ENCODE measurements at places on chromosomes 1 and 21.

GRCh38 chr1:10830961-10831668 lies 34.7 kb upstream of the CASZ1 start:
- H3K36me3 ChIP-seq: no peaks in the 10 kb centered on the region
- no peak overlapping the region for H3K4me3 ChIP-seq
- no peak overlapping the region for H3K27ac ChIP-seq
- H3K27me3 ChIP-seq: peaks cover 31% of the 10 kb centered on the region
- DNase-seq: no peak

GRCh38 chr1:45325851-45326506 lies 716 bp upstream of the HPDL start:
- H3K4me1 ChIP-seq: peaks cover 20% of the 10 kb centered on the region
- peaks cover 3% of the 10 kb centered on the region for H3K36me3 ChIP-seq
- no peak for DNase-seq
- H3K27me3 ChIP-seq: no peaks in the 10 kb centered on the region

DNA sequence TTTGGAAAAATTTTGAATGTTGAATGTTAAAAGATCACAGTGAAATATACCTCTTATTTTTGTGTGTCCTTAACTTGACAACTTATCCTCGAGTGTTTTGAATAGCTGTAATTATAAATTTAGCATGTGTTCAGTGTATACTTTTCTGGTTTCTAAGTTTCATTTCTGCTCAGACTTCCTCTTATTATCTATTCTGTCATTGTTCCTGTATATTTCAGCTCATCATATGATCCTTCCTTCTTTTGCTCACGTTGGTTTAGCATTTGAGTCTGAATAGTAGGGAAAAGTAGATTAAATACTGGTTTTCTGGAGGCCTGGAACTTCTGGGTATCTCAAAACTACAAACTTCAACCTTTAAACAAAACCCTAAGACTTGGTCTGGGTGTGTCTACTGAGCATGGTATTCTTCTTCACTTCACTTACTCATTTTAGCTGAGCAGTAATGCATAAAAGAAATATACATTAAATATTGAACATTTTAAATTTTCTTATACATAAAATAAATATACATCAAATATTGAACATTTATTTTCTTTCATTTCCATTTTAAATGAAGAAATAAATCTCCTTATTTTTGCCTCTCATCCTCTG lies 3.3 kb upstream of the ATP6V1G3 start:
- peaks cover 36% of the 10 kb centered on the region for H3K4me1 ChIP-seq
- H3K4me3 ChIP-seq: no peak overlapping the region
- peak overlapping the region; percentile 70 for H3K27ac ChIP-seq
- no peaks in the 10 kb centered on the region for H3K27me3 ChIP-seq

GRCh38 chr1:217076902-217077301 lies 353.7 kb upstream of the ESRRG start:
- H3K27me3 ChIP-seq: no peaks in the 10 kb centered on the region
- H3K36me3 ChIP-seq: no peaks in the 10 kb centered on the region
- no peak overlapping the region for H3K4me3 ChIP-seq
- no peak for DNase-seq
- no peaks in the 10 kb centered on the region for H3K4me1 ChIP-seq

GRCh38 chr1:154621875-154622274 lies 13.9 kb upstream of the ADAR start:
- H3K27me3 ChIP-seq: no peaks in the 10 kb centered on the region
- H3K4me1 ChIP-seq: peaks cover 26% of the 10 kb centered on the region
- no peak for DNase-seq
- H3K4me3 ChIP-seq: no peak overlapping the region
- H3K27ac ChIP-seq: no peak overlapping the region

- peaks cover 80% of the 10 kb centered on the region for H3K27me3 ChIP-seq
- H3K4me1 ChIP-seq: no peaks in the 10 kb centered on the region
- no peak overlapping the region for H3K4me3 ChIP-seq
Observed at GRCh38 chr1:207659545-207660153, 14.7 kb downstream of the CR1L start.

DNA sequence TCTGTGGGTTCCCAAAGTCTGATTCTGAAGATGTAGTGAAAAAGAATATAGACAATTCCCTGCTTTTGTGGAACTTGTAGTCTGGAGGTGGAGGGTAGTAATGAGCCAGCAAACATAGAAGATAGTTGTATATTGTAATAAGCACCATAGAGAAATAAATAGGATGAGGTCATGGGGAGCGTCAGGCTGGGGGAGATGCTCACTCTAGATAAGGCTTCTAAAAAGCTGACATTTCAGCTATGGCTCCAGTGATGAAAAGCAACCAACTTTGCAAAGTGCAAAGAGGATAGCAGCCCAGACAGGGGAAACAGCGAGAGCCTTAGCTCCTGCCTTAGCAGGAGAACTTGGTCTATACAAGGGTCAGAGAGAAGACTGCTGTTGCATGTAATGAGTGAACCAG lies 98.0 kb upstream of the RALGPS2 start:
- DNase-seq: no peak
- no peaks in the 10 kb centered on the region for H3K36me3 ChIP-seq
- H3K27me3 ChIP-seq: peaks cover 18% of the 10 kb centered on the region
- no peak overlapping the region for H3K4me3 ChIP-seq

DNA sequence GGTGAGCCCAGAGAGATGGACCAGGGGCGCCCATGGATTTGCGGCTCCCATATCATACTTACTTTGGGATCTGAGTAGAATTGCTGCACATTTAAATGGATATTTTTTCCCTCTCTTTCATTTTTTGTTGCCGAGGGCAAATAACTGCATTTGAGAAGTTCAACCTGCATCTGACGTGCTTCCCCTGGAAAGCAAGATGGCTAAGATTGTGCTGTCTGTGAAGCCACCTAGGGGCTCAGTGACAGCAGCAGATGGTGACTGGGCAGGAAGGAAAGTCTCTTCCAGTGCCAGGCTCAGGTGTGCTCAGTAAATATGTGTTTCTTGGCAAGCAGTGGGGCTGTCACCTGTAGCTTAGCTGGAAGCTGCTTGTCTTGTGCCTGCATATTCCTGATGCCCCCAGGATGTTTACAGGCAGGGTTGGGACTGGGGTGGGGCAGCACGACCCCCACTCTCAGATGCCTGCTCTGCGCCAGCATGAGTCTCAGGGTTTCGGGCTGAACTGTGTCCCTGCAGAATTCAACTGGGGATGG lies 59.8 kb upstream of the ETV3 start:
- no peak overlapping the region for H3K4me3 ChIP-seq
- peaks cover 35% of the 10 kb centered on the region for H3K27me3 ChIP-seq
- H3K4me1 ChIP-seq: peaks cover 8% of the 10 kb centered on the region
- no peaks in the 10 kb centered on the region for H3K36me3 ChIP-seq
- H3K27ac ChIP-seq: no peak overlapping the region
- no peak for DNase-seq

- H3K4me3 ChIP-seq: no peak overlapping the region
- DNase-seq: no peak
- H3K27ac ChIP-seq: no peak overlapping the region
- peaks cover 4% of the 10 kb centered on the region for H3K36me3 ChIP-seq
- no peaks in the 10 kb centered on the region for H3K27me3 ChIP-seq
- H3K4me1 ChIP-seq: peaks cover 13% of the 10 kb centered on the region
Observed at GRCh38 chr1:173223031-173223380, 15.9 kb upstream of the TNFSF4 start.

GRCh38 chr1:207868251-207868773 lies 42.6 kb downstream of the CD34 start:
- H3K4me1 ChIP-seq: peaks cover 78% of the 10 kb centered on the region
- no peak for DNase-seq
- no peaks in the 10 kb centered on the region for H3K27me3 ChIP-seq

DNA sequence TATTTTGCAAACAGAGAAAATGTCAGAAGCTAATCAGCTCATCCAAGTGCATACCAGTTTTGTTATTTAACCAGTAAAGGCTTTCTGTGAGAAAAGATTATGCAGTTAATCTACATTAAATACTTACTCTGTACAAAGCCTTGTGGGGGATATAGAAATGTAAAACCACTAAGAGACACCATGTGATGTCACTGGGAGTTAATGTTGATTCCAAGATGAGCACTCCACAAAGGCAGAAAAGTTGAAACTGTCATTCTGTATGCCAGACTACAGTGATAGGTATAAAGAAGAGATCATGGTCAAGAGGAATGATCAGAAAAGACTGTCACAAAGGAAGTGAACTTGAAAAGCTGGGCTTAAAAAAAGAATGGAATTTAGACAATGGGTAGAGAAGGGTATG lies 100.3 kb upstream of the SGIP1 start:
- no peak for DNase-seq
- H3K36me3 ChIP-seq: no peaks in the 10 kb centered on the region
- no peak overlapping the region for H3K4me3 ChIP-seq
- peaks cover 10% of the 10 kb centered on the region for H3K4me1 ChIP-seq
- no peaks in the 10 kb centered on the region for H3K27me3 ChIP-seq

- DNase-seq: no peak
- no peak overlapping the region for H3K4me3 ChIP-seq
- H3K4me1 ChIP-seq: no peaks in the 10 kb centered on the region
- no peaks in the 10 kb centered on the region for H3K27me3 ChIP-seq
Observed at GRCh38 chr1:239763850-239764249, 327.8 kb upstream of the FMN2 start.

GRCh38 chr1:190250368-190250767 lies 227.3 kb downstream of the BRINP3 start:
- H3K4me1 ChIP-seq: no peaks in the 10 kb centered on the region
- H3K4me3 ChIP-seq: no peak overlapping the region
- H3K27ac ChIP-seq: no peak overlapping the region
- H3K27me3 ChIP-seq: no peaks in the 10 kb centered on the region
- DNase-seq: no peak

DNA sequence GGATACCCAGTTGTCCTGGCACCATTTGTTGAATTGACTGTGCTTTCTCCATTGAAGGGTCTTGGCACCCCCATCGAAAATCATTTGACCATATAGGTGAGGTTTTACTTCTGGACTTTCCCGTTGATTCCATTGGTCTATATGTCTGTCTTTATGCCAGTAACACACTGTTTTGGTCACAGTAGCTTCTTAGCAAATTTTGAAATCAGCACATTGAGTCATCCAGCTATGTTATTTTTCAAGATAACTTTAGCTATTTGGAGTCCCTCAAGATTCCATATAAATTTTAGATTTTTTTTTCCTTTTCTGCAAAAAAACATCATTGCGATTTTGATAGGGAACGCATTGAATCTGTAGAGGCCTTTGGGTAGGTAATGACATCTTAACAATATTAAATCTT lies 235.6 kb downstream of the SMYD3 start:
- H3K27ac ChIP-seq: no peak overlapping the region
- H3K4me1 ChIP-seq: peaks cover 5% of the 10 kb centered on the region
- no peaks in the 10 kb centered on the region for H3K27me3 ChIP-seq
- H3K36me3 ChIP-seq: peaks cover 1% of the 10 kb centered on the region
- DNase-seq: no peak

GRCh38 chr1:210496063-210496462 lies 167.4 kb downstream of the HHAT start:
- no peaks in the 10 kb centered on the region for H3K27me3 ChIP-seq
- H3K27ac ChIP-seq: no peak overlapping the region
- no peaks in the 10 kb centered on the region for H3K4me1 ChIP-seq
- no peaks in the 10 kb centered on the region for H3K36me3 ChIP-seq
- DNase-seq: no peak

- H3K4me1 ChIP-seq: peaks cover 35% of the 10 kb centered on the region
- H3K27ac ChIP-seq: no peak overlapping the region
- H3K4me3 ChIP-seq: no peak overlapping the region
- no peaks in the 10 kb centered on the region for H3K27me3 ChIP-seq
Observed at GRCh38 chr21:45126204-45126626, 51.8 kb downstream of the ADARB1 start.

GRCh38 chr1:81470275-81470674 lies 330.5 kb upstream of the ADGRL2 start:
- no peak for DNase-seq
- peaks cover 1% of the 10 kb centered on the region for H3K36me3 ChIP-seq
- no peaks in the 10 kb centered on the region for H3K27me3 ChIP-seq

DNA sequence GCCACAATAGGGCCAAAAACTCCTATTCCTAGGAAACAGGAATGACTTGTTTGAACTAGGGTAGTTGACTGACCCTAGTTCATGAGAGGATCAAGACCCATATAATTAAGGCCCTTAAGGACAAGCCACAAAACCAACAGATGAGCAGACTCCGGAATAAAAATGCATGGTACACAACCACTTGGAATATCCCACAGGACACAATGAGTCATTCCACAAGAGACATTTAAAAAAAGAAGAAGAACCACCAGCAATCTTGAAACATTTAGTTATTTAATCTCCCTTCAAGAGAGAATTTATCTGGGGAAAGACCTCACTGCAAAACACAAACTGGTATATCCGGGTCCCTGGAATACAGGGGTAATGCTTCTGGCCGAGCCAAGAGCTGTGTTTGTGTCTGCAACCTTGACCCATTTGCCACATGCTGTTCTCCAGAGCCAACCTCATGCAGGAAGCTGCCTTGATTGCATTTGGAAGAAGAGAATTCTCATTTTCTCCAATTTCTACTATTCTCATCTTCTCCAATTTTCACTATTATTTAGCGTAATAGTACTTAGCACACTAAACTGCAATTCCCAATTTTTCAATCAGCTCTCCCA lies 135.5 kb downstream of the TGFBR3 start:
- H3K27ac ChIP-seq: peak overlapping the region; percentile 29
- peaks cover 63% of the 10 kb centered on the region for H3K4me1 ChIP-seq
- H3K27me3 ChIP-seq: no peaks in the 10 kb centered on the region
- peaks cover 17% of the 10 kb centered on the region for H3K36me3 ChIP-seq
- no peak for DNase-seq
- no peak overlapping the region for H3K4me3 ChIP-seq

DNA sequence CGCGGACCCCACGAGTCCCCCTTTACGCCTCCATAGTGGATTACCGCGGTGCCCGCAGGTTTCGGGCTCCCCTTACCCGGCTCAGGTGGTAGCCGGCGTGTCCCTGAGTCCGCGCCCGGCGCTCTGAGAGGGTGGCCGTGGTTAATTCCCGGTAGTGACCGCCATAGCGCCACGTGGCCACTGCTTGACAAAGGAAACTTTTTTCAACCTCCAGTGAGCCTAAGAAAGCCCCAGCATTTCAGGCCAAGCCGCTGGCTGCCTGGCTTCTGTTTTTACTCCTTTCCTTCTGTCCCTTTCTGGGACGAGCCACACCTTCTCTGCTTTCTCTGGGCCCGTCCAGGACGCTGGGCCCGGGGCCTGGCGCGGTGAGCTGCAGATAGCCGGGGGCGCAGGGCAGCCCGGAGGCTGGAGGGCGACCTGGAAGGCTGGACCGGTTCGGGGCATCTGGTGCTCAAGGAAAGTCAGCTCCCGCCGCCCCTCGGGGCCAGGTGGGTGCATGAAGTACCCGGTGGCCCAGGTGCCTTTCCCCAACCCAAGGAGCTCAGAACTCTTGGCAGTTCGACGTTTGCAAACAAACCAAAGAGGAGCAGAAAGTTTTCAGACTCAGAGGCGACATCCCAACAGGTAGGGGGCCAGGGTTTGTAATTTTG lies 540 bp upstream of the C1orf198 start:
- peak overlapping the region; percentile 82 for H3K27ac ChIP-seq
- no peak for DNase-seq
- peak overlapping the region; percentile 83 for H3K4me3 ChIP-seq
- H3K27me3 ChIP-seq: peaks cover 26% of the 10 kb centered on the region
- peaks cover 5% of the 10 kb centered on the region for H3K36me3 ChIP-seq

DNA sequence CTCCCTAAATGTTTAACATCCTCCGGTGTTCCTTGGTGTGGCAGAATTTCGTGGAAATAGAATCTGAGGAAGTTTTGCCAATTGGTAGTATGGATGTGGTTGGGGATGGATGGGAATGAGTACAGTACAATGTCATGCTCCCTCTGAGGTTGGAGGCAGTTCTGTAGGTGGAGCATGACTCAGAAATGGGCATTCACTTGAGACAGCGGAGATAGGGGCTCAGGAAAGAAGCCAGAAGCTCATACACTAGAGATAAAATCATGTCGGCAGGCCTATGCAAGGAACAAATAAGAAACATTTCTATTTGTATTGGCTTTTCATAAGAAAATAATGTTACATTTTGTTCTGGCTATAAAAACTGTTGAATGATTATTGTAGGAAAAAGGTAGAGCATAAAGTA lies 196.0 kb downstream of the URB2 start:
- no peak overlapping the region for H3K27ac ChIP-seq
- H3K4me3 ChIP-seq: no peak overlapping the region
- peaks cover 50% of the 10 kb centered on the region for H3K27me3 ChIP-seq
- no peak for DNase-seq
- no peaks in the 10 kb centered on the region for H3K4me1 ChIP-seq

All from central memory CD8-positive, alpha-beta T cell (primary cell).